ENCODE measurements at places on chromosomes 1 and 21.
A peak's percentile ranks its signal among the peaks of the same experiment; 100 is the strongest.

DNA sequence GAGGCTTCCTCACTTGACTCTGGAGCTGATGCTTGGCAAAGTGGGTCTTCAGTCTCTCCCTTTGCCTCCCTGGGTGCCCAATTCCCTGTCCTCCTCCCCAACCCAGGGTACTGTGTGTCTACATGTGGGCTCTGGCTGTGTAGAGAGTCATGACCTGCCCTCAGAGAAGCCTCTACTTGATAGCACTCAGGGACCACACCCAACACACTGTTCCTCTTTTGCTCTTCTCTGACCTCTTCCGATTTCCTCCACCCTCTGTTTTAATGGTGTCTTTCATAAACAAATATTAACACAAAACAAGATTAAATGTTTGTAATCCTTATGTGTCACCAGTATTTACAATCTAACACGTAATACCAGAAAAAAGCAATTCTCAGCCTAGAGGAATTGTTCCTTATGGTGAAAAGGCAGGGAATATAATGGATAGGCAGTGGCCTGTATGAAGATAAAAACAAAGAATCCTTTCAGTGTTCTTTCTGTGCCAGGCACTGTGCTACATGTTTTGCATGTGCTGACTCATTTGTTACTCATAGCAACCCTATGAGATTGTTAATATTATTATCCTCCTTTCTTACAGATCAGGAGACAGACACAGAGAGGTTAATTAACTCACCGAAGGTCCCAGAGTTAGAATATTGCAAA, 58.2 kb downstream of the HSD3B1 start:
- no peak for DNase-seq

GRCh38 chr1:32470991-32471694, 6.3 kb downstream of the ZBTB8B start:
- DNase-seq = no peak

GRCh38 chr1:159011751-159012150, 2.0 kb downstream of the IFI16 start:
- DNase-seq = no peak

GRCh38 chr1:206947255-206947654, 989 bp upstream of the PIGR start:
- DNase-seq = no peak

GRCh38 chr1:185670187-185670627, 64.0 kb upstream of the HMCN1 start:
- peak; percentile 72 for DNase-seq

DNA sequence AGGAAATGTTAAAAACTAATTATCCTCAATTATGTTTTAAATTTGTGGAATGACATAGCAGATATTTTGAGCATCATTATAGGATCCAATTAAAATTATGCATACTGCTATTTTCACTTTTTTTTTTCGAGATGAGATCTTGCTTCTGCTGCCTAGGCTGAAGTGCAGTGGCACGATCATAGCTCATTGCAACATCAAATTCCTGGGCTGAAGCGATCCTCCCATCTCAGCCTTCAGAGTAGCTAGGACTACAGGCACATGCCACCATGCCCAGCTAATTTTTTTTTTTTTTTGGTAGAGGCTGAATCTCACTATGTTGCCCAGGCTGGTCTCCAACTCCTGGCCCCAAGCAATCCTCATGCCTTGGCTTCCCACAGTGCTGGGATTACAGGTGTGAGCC, 11.3 kb upstream of the SLC1A7 start:
- no peak for DNase-seq

- DNase-seq = peak; percentile 38
Measured at GRCh38 chr1:116881879-116882520, 27.7 kb upstream of the PTGFRN start.

Measured in small intestine (tissue), 16 donors.